ENCODE measurements at places on chromosomes 13 and 19. TPM values are rescaled to one million over a fixed set of nuclear protein-coding genes. Genes with fewer than 3 reads are reported as not detected.

GRCh38 chr19:33815380-33816340, 19.0 kb downstream of the KCTD15 start:
- no peak for DNase-seq

DNA sequence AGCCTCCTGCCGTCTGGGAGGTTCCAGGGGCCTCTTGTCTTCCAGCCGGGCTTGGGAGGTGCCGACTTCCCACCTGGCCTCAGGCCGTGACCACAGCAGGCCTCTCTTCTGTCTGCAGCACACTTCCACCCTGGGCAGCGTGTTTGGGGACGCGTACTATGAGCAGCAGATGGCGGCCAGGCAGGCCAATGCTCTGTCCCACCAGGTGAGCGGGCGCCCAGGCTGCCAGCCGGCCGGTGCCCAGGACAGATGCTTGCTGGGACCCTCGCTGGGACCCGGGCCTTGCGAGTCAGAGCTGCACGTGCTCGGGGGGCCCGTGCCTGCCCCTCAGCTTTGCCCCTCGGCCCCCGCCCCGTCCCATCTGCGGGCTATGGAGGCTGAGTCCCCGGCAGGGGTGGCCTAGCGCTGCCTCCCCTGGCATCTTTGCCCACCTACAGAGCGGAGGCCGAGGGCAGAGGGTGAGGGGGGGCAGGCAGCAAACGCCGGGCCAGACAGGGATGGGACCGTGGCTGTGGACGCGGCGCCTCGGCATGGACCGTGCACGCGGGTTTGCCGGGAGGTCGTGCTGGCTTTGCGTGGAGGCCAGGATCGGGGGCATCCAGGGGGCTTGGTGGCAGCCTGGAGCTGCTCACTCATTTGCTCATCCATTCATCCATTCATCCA, 16.2 kb downstream of the COMP start:
- no peak for DNase-seq

DNA sequence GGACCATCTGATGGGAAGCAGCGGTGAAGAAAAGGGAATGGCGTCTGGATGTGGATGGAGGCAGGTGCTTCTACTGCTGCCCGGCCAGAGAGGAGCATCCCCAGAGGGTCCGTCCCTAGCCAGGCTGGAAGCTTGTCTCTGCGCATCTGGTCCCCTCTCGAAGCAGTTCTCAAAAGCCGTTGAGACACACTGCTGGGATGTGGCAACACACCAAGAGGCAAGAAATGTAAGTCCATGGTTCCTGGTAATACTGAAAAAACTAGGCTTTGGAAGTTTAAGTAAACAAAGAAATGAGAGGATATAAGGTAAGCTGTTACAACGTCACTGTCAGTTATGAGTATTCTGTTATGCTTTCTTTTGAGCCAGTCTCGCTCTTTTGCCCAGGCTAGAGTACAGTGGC, 15.1 kb upstream of the FFAR2 start:
- no peak for DNase-seq

- DNase-seq, result no peak
Observed at GRCh38 chr19:49119411-49120324, at the start of gene PPFIA3. Gene PPFIA3, plus strand, starts transcription at chr19:49119544. Its CDS starts 8,330 bp downstream, at chr19:49127874.

DNA sequence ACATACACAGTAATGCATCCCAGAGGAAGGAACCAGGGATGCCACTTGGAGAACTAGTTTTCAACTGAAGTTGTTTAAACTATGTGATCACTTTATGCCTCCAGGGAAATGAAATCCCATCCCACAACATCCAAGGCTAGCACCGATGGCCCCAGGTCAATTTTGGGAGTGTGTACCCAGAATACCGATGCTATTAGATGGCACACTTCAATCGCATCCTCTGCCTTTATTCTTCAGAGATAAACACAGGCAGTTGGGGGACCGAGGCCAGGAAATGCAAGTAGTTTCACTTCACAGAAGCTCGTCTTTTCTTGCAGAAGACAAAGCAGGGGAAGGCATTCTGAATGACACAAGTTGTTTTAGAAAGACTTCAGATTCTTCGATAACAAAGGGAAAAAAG, 13.8 kb downstream of the STK24 start:
- no peak for DNase-seq

DNA sequence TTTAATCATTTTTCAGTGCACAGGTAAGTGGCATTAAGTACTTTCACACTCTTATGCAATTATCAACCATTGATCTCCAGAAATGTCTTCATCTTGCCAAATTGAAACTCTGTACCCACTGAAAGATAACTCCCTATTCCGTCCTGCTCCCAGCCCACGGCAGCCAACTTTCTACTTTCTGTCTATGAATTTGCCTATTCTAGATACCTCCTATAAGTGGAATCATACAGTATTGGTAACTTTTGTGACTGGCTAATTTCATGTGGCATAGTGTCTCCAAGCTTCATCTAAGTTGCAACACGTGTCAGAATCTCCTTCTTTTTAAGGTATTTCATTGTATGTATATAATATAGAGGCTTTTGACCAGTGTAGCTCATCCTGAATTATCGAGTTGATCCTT, 5.7 kb upstream of the CEACAM18 start:
- DNase-seq, result no peak

Gene DHX34
- polyA plus RNA-seq, result 10.5 TPM

Gene C19orf73
- polyA plus RNA-seq, result 0.28 TPM

Gene MEIOSIN
- not detected for polyA plus RNA-seq

Data from right lung (tissue), 10 donors.